SK-N-SH treated with all-trans-retinoic acid at 6 μM for 48 hours (cell line): ENCODE measurements at places on chromosomes 11 and 22.

DNA sequence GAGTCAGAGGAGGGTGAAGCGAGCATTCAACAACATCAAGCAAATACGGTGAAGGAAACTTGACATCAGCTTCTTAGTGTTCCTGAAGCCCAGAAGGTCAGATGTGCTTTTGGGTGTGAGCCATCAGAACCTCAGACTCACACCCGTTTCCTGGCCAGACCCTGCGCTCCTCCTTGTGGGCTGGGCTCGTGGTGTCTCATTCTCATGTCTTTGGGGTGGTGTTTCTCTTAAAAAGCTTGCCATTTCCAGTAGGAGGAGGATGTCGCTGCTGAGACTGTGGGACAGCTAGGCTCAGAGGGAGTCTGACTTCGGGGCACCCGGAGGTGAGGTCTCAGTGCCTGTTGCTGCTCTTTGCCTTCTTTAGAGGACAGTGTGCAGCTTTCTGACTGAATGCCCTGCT, 24.2 kb downstream of the PPFIBP2 start:
- ATAC-seq: no peak

GRCh38 chr11:93740031-93740729, 1.1 kb downstream of the TAF1D start:
- peak; percentile 5; the same call in 2 of the 3 replicates for ATAC-seq

GRCh38 chr22:19635644-19636043, 78.7 kb upstream of the SEPTIN5 start:
- ATAC-seq: no peak

- 0 out of 3 replicates have a peak, but pooled peaks have one; percentile 9 for ATAC-seq
Observed at GRCh38 chr11:122981388-122982264, at the start of gene BSX. TSS of gene BSX (minus strand) at chr11:122981834. CDS start at chr11:122981671, 163 bp downstream.

- peak; percentile 55 for ATAC-seq
Observed at GRCh38 chr11:14202251-14203196, 156.5 kb downstream of the RRAS2 start.

DNA sequence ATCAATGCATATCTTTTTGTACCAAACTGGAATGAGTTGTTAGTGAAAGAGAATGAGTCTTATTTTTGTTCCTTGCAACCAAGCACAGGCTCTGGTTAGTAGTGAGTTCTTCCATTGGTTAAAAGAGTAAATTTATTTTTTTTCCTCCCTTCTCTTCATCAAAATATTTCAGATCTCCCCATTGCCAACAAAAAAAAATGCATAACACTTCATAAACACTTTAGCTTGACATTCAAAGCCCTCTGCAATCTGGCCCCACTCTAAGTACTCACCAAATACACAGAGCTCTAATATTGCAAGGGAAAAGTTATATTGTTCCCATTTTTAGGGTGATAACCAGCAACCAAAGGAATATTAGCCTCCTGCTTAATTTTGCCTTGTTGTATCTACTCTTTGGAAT, 333.0 kb upstream of the LUZP2 start:
- no peak for ATAC-seq
